ENCODE measurements at places on chromosomes 6 and 20. TPM values are rescaled to one million over a fixed set of nuclear protein-coding genes. Genes with fewer than 3 reads are reported as not detected.

Gene ECT2L
- 0.11 TPM for total RNA-seq

Gene BMP7
- not detected for total RNA-seq

Gene TRMT11
- 39.5 TPM for total RNA-seq

Gene PARD6B
- 7.8 TPM for total RNA-seq

Gene TMEM200A
- total RNA-seq = 4.9 TPM

Gene LTB
- total RNA-seq = 395 TPM

Gene CRISP2
- not detected for total RNA-seq

Gene UQCC2
- total RNA-seq = 65.5 TPM
